Nucleus accumbens (tissue), 56 donors: ENCODE measurements at places on chromosomes 5 and 9.

DNA sequence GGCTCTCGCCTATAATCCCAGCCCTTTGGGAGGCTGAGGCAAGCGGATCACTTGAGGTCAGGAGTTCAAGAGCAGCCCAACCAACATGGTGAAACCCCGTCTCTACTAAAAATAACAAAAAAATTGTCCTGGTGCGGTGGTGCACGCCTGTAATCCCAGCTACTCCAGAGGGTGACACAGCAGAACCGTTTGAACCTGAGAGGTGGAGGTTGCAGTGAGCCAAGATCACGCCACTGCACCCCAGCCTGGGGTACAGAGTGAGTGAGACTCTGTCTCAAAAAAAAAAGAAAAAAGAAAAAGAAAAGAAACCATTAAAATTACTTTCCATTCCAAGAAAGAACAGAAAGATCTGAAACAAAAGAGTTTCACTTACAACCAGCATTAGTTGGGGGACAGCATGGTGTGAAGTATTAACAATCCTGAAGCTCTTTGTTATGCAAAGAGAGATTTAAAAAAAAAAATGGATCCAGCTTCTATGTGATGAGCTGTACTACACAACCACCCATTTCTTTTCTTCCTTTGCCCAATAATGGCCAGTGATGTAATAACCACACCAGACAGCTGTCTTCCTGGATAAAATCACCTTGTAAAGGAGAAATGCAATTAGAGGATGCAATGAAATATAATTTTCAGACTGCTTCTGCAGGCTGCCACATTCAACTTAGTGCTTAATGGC is 76.9 kb downstream of the MED27 start:
- no peak for DNase-seq

DNA sequence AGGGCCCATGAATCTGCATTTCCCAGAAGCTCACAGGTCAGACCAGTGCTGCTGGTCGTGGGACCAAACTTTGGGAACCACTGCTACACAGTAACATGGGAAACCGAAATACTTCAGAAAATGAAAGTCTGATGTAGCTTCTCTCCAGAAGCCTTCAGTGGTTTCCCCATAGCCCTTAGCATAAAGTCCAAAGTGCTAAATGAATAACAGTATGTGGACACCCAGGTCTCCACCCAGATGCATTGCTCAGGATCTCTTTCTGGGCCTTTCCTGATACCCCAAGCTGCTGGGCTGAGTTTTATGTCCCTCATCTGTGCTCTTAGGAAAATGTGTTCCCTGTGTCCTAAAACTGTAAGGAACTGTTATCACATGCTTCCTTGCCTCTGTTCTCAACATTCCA is 100.4 kb downstream of the NFIB start:
- no peak for DNase-seq

DNA sequence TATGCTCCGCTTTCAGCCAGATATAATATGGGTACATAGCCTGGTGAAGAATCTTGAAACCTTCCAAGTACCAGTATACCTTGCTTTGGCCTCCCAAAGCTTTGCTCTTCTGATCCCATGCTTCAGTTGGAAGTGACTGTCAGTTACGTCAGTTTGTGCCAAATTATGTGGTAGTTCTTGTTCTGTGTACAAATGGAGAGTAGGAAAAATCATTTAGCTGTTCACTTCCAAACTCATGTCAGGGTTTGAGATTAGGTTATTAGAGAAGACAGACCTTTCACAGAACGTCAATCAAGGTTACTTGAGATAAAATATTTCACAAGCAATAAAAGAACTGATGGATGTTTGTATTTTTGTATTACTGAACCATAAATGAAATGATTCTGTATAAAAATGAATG is 117.2 kb downstream of the NDUFS4 start:
- no peak for DNase-seq

- no peak for DNase-seq
Observed at GRCh38 chr5:135185481-135186065, 151.5 kb upstream of the PITX1 start.

GRCh38 chr5:172670005-172670402 is 28.9 kb downstream of the NEURL1B start:
- DNase-seq, result no peak

DNA sequence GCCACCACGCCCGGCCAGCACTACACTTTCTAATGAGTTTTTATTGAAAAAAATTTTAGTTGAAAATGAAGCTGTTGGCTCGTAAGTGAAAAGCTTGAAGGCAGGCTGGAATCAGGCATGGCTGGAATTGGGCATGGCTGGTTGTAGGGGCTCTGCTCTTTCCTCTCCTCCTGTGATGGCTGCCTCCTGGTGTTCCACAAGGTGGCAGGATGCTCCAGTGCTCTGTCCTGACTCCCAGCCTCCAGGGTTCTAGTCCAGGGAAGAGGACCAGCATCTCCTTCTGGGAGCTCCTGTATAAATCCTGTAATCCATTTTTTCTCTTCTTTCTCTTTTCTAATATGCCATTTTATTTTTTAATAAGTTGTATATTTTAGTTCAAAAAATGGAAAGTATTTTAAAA is 57.2 kb upstream of the DHFR start:
- no peak for DNase-seq

DNA sequence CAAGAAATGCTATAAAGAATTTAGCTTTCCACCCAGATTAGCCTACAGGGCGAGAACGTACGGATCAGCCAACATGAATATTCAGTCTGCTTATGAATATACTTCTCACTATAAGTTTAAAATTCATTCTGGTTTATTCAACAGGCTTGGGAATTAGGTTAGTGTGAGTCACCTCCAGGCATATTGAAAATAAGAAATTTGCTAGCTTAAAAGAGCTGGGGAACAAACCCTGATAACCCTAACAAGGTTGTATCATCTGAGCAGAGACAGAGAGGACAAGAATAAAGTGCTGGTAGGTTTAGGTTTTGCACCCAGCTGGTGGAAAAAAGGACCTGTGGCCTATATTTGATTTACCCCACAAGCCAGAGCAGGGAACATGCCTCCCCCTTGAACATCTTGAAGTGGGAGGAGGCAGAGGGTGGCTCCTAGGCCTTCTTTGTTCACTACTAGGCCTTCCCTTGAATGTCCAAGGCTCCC is 12.3 kb downstream of the FNBP1 start:
- DNase-seq, result no peak

- DNase-seq, result no peak
Observed at GRCh38 chr5:169762338-169763095, 125.4 kb downstream of the DOCK2 start.
